Gastrocnemius medialis (tissue), 4 donors: ENCODE measurements at places on chromosomes 3 and 15.
A peak's percentile ranks its signal among the peaks of the same experiment; 100 is the strongest.

GRCh38 chr3:20523293-20523692 is 337.3 kb upstream of the SGO1 start:
- no peak for DNase-seq

- no peak for DNase-seq
These were observed 17.2 kb downstream of the CPN2 start for GRCh38 chr3:194333981-194334320.

- no peak for DNase-seq
These were observed 228.9 kb upstream of the PRICKLE2 start for GRCh38 chr3:64454179-64454578.

DNA sequence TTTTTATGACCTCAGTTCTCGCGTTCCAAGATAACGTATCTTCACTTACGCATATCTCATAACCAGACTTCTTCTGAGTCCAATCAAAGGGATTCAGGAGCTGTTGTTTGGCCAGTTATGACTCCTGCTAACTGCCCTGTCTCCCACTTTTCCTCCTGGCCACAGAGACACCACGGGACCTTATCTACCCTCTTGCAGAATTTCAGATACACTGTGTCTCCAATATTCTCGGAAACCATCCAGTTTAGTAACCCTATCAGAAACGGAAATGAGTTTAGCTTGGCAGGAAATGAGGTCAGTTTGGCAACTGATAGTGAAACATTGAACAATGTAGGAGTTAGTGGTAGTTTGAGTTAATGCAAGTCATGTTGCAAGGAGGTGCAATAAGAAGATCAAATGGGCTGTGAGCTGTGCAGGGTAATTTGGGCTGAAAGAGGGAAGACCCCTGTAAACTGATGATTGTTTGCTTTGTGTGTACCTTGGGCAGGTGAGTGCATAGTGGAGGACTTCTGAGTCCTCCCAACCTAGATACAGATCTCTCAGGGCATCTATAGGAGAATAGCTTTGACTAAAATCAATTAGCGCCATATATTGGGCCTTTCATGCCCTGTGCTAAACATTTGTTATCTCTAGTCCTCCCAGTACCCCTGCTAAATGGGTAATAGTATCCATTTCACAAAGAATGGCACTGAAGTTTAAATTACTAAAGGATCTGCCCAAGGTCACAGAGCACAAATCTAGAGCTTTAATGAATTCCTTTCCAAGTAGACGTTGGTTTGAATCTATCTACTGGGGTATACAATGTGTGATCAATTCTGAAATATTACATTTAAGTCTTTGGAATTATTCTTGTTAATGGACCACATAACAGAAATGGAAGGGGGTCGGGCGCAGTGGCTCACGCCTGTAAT is 41.3 kb upstream of the PIK3CB start:
- DNase-seq, result no peak

DNA sequence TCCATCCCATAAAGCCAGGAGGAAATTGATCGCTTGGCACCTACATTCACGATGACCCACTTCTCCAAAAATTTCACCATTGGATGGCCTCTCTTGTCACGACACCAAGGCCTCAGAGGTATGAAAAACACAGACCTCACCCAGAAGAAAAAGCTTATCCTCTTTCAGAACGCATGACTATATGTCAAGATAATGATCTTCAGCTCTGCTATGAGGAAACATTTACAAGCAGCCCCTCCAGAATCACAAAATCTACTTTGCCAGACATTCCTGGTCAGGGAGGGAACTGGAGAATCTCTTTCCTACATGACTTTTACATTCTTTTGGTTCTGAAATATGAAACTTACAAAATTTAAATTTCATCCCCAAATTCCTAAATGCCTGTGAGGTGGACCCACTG is 122.7 kb downstream of the WNT5A start:
- no peak for DNase-seq

DNA sequence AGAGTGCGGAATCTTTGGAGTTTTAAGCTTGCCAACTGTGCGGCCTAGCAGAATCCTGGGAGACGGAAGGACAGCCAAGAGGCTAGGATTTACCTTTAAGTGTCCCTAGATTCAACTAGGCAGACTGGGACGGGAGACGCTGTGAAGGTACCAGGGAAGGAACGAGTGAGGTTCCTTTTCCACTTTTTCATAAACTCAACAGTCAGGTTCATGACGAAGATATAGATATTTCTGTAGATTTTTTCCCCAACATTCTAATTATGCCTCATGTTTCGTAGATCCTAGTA is 564 bp upstream of the GABPB1 start:
- no peak for DNase-seq

GRCh38 chr3:136380530-136380929 is 130.4 kb downstream of the PCCB start:
- DNase-seq, result no peak

- no peak for DNase-seq
These were observed 21.0 kb upstream of the CACNA1D start for GRCh38 chr3:53473422-53473821.

DNA sequence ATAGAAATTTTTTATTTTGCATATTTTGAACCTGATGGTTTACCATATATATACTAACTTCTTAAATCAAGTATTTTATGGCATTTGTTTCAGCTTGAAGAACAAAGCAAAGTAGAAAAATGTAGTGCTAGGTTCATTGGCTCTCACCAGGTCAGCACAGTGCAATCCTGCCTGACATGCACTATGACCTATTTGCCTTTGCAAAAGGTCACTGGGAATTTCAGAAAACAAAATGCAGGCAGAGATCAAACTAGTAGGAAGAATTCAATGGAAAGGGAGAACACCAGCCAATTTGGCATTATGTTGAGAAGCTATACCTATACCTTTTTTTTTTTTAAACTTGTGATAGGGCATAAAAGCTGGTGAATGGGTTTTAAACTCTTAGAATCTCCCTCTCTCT is 329.8 kb upstream of the SGO1 start:
- no peak for DNase-seq

GRCh38 chr15:77076323-77076915 is 5.5 kb upstream of the TSPAN3 start:
- no peak for DNase-seq

GRCh38 chr15:65361708-65362459 is 15.9 kb downstream of the IGDCC3 start:
- DNase-seq, result no peak

DNA sequence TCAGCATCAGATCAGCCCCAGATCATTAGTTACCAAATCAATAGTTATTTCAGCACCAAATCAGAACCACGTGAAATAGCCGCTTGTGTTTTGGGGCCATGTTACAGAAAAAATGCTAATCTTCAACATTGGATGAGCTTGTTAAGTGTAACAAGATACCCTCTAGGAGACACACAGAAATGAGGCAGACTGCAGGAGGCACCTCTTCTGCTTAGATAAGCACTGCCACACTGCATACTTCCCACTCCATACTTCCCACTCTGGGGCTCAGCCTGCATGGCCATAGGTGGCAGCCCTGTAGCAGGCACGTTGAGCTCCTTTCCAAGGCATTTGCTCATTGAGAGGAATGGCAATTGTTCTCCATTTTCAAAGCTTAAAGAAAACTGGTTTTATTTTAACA is 73.3 kb downstream of the CHCHD6 start:
- no peak for DNase-seq

- no peak for DNase-seq
These were observed 111.5 kb downstream of the ZNF609 start for GRCh38 chr15:64571857-64572291.

GRCh38 chr15:64010719-64011118 is 35.6 kb downstream of the DAPK2 start:
- peak; percentile 51 for DNase-seq

DNA sequence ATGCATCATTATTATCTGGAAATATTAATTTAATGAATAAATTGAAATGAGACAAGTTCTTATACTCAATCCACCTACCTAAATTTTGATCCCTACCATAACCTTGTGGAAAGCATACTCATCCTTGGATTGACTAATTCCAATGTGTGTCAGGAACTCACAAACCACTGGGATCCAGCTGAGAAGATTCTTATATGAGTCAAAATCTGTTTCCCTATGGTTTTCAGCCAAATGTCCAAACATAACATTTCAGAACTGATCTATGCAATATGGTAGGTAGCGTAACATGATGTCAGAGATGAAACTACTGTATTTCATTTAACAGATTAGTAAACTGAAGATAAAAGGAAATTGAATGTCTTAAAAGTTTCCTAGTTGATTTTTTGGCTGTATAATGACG is 250.0 kb downstream of the PLOD2 start:
- DNase-seq, result no peak

- DNase-seq, result no peak
These were observed 8.8 kb downstream of the TYRO3 start for GRCh38 chr15:41567862-41568261.

GRCh38 chr3:171932153-171932611 is 89.0 kb downstream of the TMEM212 start:
- no peak for DNase-seq

GRCh38 chr3:36457667-36458066 is 77.4 kb downstream of the STAC start:
- DNase-seq, result no peak

DNA sequence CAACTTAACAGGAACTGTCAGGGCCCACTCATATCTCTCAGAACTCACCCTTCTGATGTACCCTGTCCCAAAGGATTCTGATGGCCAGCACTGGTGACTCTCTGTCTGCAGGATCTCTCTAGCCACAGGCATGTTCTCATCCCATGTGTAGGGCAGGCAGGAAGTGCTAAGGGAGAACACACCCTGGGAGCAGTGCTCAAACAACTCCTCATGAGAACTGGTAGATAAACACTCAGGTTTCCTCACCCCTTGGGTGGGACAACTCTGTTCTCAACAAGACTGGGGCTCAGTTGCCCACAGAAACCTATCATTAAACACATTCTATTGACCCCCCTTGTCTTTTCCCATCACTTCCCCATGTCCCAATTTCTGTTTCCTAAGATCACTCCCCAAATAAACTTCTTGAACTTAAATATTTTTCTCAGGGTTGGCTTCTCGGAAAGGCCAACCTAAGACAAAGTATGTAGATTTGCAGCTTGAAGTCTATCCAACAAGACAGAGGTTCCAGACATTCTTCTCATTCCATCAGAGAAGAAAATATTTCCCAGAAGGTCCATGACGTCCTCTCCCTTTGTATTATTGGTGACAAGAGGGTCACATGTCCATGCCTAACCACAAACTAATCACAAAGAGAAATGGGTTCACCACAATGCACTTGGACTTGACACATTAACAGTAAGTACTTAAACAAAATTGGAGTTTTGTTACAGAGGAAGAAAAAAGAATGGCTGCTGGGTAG is 276.6 kb upstream of the GADL1 start:
- no peak for DNase-seq

- no peak for DNase-seq
These were observed 271.3 kb upstream of the RGMA start for GRCh38 chr15:93360318-93360717.

DNA sequence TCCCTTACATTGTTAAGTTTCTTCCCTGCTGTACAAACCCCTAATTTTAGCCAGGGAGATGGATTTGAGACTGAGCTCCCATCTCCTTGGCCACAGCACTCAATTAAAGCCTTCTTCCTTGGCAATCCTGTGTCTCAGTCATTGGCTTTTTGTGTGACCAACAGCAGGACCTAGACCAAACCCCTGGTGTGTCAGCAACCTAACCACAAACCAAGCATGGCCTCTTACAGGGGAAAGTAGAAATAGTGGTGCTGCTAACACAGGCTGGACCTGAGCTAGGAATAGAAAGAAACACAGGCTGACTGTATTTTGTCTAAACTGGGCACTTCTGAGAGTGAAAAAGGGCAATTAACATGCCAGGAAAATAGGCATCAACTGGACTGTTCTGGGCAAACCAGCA is 37.9 kb downstream of the PPCDC start:
- DNase-seq, result no peak

DNA sequence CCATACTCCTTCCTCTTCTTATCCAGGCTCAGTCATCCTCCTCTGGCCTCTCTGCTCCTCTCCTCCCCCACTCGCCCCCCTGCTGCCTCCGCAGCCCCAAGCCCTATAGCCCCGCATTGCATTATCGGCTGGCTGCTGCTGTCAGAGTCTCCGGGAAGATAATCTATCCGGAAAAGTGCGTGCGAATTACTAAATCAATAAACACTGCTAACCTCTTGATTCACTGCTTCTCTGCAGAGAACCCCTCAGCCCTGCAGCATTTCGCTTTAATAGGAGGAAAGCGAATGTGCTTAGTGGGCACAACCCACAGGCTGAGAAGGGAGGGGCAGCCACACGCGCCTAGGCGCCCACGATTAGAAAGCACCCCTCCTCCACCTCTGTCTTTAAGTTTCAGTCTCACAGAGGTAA is 167.6 kb downstream of the ABHD5 start:
- DNase-seq, result no peak

DNA sequence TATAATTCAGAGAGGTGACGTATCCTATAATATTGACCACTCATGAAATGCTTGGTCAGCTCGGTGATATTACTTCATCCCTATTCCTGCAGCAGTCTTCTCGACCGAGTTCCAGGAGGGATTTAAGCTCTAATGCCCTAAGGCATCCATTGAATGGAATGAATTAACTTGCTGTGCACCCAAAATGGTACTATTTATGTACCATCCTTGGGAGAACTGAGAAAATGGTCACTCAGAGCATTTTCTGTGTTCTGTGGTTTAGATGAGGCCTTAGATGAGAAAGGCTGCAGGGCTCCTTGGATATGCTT is 638 bp downstream of the BLOC1S6 start:
- no peak for DNase-seq

- DNase-seq, result no peak
These were observed 246.0 kb upstream of the CBLB start for GRCh38 chr3:106114848-106115247.

DNA sequence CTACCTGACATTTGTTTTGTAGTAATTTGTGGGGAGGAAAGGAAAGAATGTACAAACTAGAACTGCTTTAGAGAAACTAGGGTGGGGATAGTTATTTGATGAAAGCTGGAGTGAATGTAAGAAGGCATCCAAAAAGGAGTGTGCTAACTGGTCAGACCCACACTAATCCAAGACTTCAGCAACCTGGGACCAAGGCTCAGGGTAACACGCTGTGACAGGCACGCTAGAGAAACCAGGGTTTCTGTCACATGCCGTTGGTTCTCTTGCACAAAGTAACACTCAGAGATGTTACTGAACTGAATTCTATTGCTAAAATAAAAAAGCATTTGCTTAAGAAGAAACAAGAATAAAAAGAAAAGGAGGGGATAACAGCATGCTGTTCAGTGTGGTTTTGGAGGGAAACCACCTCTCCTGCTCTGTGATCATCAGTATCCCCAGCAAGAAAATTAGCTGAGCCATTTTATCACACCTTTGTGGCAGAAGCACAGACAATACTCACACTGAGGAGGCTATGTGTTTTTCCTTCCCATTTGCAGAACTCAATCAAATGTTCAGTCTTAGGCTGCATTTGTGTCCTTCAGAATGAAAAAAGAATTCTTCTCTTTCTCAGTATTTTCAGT is 2.8 kb upstream of the CCDC80 start:
- DNase-seq, result no peak

GRCh38 chr3:120214176-120214575 is 70.8 kb downstream of the GPR156 start:
- DNase-seq, result no peak

GRCh38 chr15:25186906-25187645 is 232.3 kb downstream of the SNRPN start:
- DNase-seq, result no peak

GRCh38 chr15:92130906-92131305 is 262.8 kb upstream of the ST8SIA2 start:
- no peak for DNase-seq

- no peak for DNase-seq
These were observed at the start of gene REC114 for GRCh38 chr15:73442968-73443367. TSS of gene REC114 (plus strand) at chr15:73443164. CDS start at chr15:73443186, 22 bp downstream.
